ENCODE measurements at places on chromosomes 3 and 15.

GRCh38 chr3:126052196-126053058 is 31.5 kb downstream of the SLC41A3 start:
- DNase-seq: no peak

DNA sequence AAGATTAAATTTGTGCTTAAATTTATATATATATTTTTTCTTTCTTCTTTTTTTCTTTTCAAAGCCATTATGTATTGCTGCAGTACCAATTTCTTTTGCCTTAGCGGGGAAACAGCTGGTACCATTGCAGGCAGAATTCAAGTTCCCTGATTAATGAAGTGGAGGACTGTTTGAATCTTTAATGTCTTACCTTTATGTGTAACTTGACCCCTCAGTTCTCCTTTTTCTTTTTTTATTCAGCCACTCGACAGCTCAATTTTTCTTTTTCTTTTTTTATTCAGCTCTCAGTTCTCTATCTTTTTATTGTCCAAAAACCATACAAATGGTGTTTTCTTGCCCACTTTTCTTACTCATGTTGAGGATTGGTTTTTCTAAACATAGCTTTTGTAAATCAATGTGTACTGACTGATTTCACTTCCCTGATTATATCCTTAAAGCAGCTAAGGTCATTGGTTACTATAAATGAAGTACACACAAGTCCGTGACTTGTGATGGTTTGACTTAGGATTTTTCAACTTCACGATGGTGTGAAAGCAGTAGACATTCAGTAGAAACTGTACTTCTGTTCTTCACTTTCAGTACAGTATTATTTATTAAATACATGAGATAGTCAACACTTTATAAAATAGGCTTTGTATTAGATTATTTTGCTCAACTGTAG is 22.8 kb downstream of the ATP2C1 start:
- no peak for DNase-seq

- no peak for DNase-seq
These were observed 45.2 kb downstream of the RARB start for GRCh38 chr3:25473246-25473645.

DNA sequence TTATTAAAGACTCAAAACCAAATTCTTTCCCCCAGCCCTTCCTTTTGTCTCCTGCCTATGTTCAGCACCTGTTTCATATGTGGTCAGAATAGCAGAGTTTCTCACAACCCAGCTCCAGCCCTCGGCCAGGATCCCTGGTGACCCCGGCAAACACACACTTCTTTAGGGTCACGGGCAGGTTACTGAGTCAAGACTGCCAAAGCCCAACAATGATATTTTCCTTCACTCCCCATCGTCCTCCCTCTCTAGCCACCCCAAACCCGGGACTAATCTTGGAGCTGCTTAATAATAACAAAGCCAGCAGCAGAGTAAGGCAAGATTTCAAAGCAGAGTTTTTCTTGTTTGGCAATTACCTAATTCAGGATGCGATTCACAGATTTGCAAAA is 25.5 kb downstream of the RARB start:
- DNase-seq: no peak

GRCh38 chr15:74395319-74396145 is 28.1 kb upstream of the CYP11A1 start:
- DNase-seq: no peak
